OCI-M1 (cell line): ENCODE measurements at places on chromosomes 7 and 10.

- DNase-seq = no peak
Observed at GRCh38 chr10:60522617-60523016, 132.9 kb upstream of the ANK3 start.

DNA sequence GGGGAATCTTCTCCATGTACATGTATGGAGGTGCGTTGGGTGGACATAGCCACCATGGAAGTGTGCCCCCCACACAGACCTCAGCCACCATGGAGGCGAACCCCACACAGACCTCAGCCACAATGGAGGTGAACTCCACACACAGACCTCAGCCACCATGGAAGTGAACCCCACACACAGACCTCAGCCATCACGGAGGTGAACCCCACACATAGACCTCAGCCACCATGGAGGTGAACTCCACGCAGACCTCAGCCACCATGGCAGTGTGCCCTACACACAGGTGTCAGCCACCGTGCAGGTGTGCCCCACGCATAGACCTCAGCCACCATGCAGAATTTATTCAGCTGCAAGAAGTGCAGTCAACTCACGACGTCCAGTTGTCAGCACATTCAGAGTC is 339.7 kb downstream of the ACTR3B start:
- no peak for DNase-seq

- DNase-seq = no peak
Observed at GRCh38 chr10:96746503-96746902, 26.2 kb upstream of the PIK3AP1 start.

DNA sequence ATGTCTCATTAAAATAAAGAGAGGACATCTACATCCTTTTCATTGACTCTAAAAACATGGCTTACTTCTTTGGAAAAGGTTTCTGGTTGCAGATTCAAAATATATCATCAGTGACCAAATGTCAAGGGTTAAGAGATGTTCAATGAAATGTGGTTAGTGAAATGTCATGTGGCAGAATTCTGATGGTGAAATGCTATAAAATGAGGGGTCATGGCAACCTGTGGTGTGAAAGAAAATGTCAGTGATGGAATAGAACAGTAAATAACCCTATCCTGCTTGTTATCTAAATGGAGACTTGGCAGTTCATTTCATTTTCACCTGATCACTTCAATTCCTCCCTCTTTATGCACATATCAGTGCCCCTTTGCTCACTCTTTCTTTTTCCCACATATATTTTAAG is 79.4 kb downstream of the TFPI2 start:
- DNase-seq = no peak

DNA sequence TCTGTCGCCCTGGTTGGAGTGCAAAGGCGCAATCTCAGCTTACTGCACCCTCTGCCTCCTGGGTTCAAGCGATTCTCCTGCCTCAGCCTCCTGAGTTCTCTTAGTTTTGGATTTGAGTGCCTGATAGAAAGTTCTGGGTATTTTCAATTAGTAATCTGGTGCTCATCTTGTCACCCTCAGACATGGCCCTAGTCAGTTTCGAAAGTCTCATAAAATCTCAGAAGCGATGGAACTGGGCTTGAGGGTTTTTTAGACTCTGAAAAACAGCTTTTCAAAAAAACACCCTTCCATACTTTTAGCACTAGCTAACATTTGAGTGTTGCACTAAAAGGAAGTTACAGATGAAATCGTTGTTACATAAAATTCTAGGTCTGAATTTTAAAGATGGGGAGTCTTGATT is 9.4 kb upstream of the PIP4K2A start:
- DNase-seq = no peak

- no peak for DNase-seq
Observed at GRCh38 chr10:79065091-79065551, 3.6 kb upstream of the ZMIZ1 start.

DNA sequence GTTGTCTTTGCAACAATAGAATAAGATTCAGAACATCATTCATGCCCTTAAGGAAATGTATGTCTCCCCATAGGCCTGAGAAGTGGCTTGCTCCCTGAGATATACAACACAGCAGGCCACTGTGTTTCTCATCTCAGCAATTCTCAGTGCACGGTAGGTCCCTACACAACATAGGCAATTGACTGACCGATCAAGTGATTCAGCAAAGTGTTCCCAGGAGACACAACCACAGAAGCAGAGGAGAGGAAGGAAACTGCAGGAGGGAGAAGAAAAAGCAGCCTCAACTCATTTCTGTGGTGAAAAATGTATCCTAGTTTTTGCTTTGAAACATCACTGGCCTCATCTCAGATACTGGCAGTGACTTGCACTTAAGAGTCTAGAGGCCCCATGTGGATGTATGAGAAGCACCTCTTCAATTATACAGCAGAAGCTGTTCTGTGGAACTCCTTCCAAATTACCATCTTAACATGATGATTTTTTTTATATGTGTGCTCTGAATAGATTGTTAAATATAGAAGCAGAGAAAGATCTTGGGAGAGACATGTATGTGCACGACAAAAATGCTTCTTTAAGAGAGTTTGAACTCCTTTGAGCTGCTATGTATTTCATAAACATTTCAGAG is 306.8 kb downstream of the XPNPEP1 start:
- DNase-seq = no peak

DNA sequence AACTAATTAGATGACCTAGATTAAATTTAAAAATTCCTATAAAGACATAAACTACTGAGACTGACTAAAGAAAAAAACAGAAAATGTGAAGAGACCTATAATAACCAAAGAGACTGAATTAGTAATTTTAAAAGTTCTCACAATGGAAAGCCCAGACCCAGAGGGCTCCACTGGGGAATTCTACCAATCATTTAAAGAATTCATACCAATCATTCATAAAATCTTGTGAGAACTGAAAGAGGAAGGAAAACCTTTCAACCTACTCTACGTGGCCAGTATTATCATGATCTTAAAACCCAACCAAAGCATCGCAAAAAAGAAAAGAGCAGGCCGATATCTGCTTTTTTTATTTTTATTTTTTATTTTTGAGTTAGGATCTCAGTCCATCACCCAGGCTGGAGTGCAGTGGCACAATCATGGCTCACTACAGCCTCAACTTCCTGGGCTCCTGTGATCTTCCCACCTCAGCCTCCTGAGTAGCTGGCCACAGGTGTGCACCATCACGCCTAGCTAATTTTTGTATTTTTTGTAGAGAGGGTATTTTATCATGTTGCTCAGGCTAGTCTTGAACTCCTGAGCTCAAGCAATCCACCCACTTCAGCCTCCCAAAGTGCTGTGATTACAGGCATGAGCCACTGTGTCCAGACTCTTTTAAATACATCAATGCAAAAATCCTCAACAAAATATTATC is 48.6 kb downstream of the DGKI start:
- DNase-seq = no peak

- no peak for DNase-seq
Observed at GRCh38 chr10:61628151-61628874, 34.4 kb upstream of the CABCOCO1 start.

DNA sequence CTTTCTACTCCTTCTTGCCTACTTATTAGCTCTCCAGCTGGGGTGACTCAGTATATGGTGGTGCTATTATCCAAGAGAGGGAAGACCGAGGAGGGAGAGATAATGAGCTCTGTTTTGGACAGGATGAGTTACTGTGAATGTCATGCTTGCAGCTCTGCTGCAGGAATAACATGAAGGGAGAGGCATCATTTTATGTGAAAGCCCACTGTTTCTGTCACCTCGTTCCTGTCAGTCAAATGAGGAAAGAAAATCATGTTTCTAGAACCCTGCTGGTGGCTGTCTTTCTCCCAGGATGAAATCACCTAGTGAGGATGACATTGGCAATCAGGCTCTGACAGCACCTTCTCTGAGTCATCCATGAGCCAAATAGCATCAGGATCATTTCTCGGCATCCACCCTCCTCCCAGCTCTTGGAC is 1291.6 kb upstream of the AUTS2 start:
- no peak for DNase-seq

- DNase-seq = peak; percentile 91
Observed at GRCh38 chr7:93055543-93056107, 62.2 kb downstream of the SAMD9 start.

GRCh38 chr10:100878291-100878910 is 34.4 kb upstream of the SLF2 start:
- peak; percentile 82 for DNase-seq

GRCh38 chr10:71359364-71360046 is 37.2 kb upstream of the CDH23 start:
- peak; percentile 91 for DNase-seq

DNA sequence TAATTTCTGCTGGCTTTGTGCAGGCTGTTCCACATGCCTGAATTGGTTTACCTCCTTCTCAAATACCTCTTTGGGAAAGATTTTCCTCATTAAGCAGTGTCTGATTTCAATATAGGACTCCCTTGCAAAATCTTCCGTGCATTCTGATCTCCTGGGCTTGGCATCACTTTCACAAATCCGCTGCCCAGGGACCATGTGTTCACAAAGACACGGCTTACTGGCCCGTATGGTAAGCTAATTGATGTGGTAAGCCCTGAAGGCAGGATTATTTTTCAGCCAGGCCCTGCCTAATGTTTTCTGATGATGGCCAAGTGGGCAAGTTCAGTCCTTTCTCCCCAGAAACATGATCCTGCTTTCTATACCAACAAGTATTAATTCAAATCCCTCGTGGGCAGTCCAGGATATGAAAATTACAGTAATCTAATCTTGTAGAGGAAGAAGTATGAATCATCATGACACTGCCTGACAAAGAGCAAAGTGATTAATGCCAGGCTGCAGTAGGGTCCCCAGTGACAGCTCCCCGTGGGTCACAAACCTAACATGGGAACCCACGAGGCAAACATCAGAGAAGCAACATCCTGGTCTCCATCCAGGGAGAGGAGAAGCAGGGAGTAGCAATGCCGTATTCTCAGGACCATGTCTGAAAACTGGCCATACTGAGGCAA is 11.6 kb upstream of the SVIL start:
- DNase-seq = no peak

DNA sequence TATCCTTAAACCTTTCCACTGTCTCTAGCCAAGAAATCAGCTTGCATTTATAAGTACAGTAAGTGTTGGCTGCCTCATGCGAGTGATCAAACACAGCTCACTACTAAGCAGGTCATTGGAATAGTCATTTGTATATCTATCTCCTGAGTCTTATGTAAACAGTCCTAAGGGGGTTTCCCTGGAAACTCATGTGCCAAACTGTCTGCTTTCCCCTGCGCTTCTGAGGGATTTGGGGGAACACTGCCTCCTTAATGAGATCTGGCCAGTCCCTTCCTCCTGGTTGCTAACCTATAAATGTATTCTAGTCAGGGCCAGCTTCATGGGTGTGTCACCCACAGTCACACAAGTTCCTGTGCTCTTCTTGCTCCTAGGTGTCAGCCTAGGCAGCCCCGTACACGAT is 133.1 kb downstream of the CD36 start:
- no peak for DNase-seq

DNA sequence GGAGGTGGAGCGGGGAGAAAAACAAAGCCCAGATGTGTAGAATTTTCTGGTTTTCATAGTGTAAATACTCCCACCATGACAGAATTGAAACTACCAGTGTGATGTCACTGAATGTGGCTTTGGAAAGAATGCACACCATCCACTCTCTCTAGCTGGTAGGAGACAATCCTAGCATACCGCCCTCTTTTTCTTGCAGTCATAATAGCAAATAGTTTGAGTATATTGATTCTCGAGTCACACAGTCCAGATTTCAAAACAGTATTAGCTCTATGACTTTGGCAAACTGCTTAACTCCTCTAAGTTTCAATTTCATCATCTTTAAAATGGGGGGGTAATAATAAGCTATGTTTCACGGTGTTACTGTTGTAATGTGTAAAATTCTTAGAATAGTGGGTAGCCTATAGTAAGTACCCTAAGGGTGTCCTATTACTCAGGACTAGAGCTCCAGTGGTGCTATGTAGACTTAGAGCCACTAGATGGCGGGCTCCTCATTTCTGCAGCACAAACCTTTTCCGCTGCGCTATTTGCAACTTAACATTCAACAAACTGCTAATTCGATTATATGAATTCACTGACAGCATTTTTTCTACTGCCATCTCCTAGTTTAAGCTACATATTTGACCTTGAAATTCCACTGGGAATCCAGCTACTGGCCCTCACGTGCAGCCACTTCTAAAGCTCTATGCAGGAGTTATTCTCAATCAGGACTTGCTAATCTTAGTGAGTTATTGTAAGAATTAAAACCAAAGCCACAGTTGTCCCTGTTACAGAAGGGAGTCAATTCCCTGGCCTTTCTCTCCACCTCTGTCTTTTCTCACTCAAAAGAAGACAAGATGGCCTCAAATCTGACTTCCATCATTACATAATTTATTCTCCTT is 18.7 kb downstream of the TAS2R40 start:
- peak; percentile 67 for DNase-seq

GRCh38 chr10:11678074-11678793 is 63.9 kb upstream of the ECHDC3 start:
- no peak for DNase-seq

DNA sequence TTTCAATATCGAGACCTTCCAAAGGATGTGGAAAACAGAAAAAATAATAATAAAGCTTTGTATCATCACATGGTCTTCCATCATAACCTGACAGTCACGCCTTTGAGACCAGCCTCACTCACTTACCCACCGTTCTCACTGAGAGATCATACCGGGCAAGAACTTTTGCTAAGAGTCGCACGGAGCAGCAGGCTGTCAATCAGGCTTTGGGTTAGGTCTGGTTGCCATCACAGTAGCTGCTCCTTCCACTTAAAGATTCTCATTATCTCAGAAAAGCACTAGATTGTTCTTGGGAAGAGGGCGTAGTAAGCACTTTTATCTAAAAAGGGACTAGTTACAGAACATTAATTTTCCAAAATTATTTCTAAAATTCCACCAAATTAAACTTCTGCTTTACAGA is 2.0 kb downstream of the RELN start:
- peak; percentile 43 for DNase-seq

GRCh38 chr7:33616752-33617151 is 288.6 kb upstream of the BMPER start:
- no peak for DNase-seq

DNA sequence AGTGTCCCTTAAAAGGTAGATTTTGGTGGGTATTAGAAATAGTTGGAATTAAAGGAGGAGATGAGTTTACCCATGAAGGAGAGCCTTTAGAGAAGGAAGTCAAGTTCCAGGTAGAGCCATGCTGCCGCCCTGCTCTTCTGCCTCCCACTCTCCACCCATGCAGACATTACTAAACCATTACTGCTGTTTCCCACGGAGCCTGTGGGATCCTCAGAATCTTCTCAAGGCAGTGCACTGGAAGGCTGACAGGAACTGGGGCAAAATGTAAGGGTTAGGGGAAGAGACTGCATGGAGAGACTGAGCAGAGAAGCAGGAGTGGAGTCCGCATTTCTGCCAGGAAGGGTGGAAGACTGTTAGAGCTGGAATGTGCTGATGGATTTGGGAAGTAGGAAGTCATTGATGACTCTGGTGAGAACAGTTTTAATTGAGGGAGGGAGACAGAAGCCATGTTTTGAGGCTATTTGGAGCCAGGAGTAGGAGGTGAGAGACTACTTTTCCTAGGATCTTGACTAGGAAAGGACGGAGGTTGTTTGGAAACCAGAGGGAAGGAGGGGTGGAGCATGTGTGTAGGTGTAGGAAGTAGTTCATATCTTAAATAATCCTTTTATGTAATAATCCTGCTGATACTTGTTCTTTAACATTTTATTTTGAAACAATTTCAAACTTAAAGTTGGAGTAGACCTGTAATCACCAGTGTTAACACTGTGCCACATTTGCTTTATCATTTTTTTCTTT is 109.0 kb downstream of the CCNY start:
- DNase-seq = no peak

GRCh38 chr7:44173911-44174693 is 15.1 kb downstream of the GCK start:
- DNase-seq = no peak
